Memory B cell (primary cell): ENCODE measurements at places on chromosomes 3 and 15.
A peak's percentile ranks its signal among the peaks of the same experiment; 100 is the strongest.

DNA sequence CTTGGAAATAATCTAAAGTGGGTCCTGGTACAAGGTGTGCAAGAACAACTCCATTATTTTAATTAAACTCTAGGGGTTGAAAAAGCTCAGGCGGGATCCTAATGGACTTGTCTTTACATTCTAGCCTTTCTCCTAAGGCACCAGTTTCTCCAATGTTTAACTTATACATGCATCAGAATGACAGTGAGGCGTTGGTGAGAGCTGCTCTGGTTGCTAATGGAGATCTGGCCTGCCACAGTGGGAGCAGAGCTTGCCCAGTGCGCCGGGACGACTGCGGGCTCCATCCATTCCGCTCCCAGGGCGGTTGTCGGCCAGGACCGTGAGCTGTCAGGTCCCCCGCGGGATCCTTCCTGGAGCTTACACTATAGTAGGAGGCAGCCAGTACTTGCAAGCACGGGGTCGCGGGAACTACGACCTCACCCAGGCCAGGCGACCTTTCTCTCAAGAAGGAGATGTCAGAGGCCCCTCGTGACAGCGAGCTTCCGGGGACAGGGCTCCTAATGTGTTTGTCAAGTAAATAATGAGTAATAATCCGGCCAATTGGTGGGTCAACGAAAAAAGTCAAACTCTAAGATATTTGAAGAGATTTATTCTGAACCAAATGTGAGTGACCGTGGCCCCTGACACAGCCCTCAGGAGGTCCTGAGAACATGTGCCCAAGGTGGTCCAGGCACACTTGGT, 991 bp upstream of the HIGD1A start:
- no peak for DNase-seq

DNA sequence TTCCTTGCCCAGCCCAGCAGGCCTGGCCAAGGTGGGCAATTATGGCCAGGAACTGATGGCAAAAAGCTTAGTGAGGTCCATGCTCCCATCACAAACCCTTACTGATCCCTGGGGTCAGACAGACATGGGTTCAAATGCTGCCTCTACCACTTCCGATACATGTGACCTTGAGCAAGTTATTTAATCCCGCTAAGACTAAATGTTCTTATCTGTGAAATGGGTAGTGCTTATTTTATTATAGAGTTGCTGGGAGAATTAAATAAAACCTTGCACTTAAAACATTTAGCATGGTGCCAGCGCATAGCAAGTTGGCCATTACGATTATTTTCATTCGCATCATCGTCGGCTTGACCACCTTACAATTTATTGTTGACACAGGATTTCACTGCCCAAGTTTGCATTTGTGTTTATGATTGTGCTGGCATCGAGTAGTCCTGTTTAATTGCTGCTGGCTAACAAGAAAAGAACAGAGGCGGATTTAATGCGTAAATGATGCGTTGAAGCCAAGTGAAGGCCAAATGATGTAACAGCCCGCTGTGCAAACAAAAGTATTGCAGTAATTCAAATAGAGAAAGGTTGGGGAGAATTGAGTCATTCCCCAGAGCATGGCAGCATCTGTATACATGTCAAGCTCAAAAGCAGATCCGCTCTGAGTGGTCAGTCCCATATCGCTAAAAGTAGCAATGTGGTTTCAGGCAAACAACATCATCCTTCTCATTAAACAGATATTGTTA, 7.3 kb upstream of the FURIN start:
- no peak for DNase-seq

GRCh38 chr3:196740481-196741248, 1.0 kb downstream of the PAK2 start:
- peak; percentile 13 for DNase-seq

DNA sequence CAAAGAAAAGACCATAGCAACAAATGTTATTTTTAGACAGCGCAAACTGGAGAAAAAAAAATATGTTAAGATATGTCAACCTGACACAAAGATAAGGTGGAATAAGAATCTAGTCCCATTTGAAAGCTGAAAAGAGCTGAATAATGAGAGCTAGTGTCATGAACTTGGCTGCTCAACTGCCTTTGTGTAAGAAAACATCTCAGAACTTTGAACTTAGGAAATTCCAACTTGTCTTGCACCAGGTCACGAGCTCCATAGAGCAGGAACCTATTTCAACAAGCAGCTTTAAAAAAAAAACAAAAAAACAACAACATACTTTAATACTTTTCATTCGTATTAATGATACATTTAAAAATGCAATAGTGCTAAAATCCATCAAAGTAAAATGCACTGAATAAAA, 79.5 kb downstream of the ZNF280D start:
- DNase-seq: no peak

- DNase-seq: no peak
These were observed 224.9 kb upstream of the COL8A1 start for GRCh38 chr3:99413504-99413903.

DNA sequence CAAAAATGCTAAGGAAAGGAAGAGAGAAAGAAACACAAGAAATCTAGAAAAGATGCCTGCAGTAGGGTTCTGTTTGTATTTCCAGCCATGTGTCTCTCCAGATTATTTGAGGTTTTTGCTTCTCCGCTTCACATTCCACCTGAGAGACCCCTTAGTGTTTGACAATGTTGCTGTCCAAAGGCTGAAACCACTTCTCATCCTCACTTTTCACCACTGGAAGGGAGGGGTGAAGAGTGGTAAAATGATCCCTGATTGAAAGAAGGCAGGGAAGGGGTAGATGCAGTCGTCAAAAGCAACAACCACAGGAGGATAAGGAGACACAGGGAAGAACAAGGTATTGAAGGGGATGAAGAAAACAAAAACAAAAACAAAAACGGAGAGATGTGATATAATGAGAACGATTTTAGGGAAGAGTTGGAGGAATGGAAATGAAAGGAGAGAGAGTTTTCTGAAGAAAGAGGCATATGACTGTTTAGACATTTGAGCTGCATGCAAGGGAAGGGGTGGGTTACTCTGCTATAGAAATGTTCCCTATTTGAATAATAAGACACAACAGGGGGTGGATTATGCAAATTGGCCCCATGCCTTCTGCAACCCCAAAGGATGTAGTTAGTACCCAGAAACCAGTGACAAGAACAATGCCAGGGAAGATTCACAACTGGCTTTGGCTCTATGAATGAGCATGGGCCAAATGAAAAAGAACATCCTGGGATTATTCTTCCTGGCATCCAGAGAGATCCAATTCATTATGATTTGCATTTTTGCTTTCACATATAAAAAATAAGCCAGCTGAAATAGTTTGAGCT, 235.9 kb downstream of the GAP43 start:
- DNase-seq: no peak

- no peak for DNase-seq
These were observed 217.0 kb downstream of the PLOD2 start for GRCh38 chr3:145943952-145944351.

- DNase-seq: no peak
These were observed 123.4 kb downstream of the SATB1 start for GRCh38 chr3:18301781-18302180.

GRCh38 chr3:180871901-180872300, 40.6 kb upstream of the FXR1 start:
- DNase-seq: no peak

DNA sequence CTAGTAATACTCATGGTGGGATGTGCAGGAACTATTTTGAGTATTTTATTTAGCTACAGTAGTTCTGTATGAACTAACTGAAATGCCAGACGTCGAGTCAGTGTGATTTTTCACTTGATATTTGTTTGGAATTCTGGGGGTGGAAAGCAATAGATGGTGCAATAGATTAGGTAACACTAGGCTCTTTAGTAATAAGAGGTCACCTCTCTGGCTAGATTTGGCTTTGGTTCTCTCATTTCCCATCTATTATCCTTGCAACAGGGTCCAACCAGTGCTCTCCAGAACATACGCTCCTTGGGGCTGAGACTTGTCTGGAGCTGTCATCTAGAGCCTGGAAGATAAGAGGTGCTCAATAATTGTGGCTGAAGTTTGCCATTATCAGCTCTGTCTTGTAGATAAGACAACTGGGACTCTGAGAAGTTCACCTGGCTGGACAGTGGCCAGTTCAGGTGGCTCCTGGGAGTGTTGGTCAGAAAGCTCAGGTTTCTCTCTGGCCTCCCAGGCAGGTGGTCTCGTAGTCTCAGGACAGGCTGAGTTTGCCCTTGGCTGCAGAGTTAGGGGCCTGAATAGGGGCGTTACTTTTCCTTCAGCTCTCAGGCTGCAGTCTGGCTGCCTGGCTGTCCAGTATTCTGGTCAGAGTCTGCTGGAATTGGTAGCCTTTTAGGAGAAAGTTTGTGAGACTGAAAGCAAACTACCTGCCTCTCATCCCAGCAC, 277.5 kb upstream of the RGMA start:
- DNase-seq: no peak

- DNase-seq: no peak
These were observed 429.6 kb upstream of the MDFIC2 start for GRCh38 chr3:70742081-70742480.

DNA sequence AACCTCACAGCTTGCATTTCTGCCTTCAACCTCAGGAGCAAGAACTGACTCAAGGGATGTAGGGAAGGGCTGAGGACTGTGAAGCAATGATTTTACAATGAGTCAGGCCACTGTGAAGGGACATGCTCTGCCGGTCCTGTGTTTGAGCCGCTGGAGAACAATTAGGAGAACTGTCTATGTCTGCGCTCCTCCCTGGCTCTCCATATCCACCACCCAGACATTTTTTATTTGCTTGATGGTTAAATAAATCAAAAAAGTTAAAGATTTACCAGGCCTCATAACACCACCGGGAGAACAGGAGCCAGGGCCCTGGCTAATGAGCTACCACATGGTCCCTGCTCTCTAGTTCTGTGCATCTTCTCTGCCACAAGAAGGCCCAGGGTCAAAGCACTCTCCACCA, 29.6 kb downstream of the SEC61A1 start:
- DNase-seq: no peak

DNA sequence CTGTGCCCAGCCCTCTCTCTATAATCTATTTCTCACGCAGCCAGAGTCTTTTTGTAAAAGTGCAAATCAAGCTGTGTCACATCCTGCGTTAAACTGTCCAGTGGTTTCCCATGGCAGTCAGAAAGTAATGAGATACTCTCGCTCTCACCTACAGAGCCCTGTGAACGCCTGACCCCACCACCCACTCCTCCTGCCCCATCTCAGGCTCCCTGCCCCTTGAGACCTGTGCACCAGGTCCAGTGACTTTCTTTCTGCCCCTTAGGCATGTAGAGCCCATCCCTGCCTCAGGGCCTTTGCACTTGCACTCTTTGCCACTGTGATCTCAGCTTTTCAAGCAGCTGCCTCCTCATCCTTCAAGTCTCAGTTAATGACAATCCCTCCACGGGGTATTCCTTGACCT, 58.3 kb upstream of the RASGRP1 start:
- no peak for DNase-seq

DNA sequence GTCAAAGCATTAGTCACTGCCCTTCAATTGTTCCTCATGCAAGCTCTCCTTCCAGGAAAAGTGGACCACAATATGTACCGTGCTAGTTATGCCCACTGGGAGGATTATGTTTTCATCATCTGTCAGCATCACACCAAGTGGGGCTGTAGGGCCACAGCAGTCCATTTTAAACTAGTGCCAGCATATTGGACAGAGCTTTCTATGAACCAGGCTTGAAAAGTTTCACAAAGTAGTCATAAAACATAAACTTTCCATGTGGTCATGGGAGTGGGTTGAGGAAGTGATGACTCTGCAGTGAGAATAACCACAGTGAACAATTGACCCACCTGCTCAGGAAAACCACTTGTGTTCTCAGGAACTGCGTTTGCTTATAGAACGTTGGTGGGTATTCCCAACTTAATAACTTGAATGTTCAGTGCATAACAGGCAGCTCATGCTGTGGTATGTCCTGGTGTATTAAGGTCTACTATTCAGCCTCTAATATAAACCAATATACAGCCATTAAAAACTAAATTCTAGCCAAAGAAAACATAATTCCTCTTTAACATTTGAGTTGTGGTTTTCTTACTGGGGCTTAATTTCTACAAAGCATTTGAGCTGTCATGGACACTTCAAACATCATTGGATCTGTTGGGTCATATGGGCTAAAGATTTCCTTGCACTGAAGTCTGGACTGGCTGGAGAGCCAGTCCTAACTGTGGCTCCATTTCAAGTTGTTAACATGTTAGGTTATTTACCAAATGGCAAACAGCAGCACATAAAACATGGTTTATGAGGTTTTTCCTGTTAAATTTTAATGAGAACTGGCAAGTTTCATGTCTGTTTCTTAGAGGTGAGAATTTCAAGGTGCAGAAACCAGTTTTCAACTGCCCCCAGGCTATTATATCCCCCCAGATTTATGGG, 274.1 kb downstream of the OTOL1 start:
- no peak for DNase-seq

DNA sequence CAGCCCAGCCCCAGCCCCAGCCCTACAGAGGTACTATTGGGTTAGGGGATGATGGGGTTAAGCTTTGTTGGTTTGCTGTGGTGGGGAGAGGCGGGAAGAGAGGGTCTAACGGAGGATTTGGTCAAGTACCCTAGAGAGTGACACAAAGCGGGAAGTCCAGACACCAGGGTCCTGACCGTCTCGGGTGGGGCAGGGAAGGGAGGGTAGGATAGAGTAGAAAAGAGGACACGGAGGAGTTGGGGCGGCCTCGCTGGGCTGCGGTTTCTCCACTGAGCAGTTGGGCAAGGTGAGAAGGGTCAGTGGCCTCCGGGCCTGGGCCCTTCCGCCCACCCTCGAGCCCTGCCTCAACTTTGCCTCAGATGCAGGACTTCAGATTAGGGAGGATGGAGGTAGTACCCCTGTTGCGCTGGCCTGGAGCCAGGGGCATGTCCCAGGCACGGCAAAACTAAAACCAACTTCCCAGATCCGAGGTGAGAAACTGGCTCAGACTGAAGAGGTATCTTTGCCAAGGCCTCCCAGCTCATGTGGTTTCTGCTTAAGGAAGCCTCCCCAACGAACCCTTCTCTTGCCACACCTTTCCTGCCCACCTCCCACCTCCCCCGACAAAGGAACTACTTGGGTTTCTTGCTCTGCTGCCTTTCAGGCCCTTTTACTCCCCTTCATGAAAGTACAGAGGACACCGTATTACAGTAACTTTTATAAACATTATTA, 551 bp downstream of the PML start:
- no peak for DNase-seq

GRCh38 chr3:56788521-56788920, 13.2 kb downstream of the ARHGEF3 start:
- no peak for DNase-seq

GRCh38 chr15:27623560-27624305, 475.4 kb downstream of the OCA2 start:
- DNase-seq: no peak

- no peak for DNase-seq
These were observed 834.3 kb downstream of the PLOD2 start for GRCh38 chr3:145326666-145327065.

- no peak for DNase-seq
These were observed at the start of gene SLCO3A1 for GRCh38 chr15:91853511-91853947. Gene SLCO3A1, plus strand, starts transcription at chr15:91853708.
